Caudate nucleus (tissue), 63 donors: ENCODE measurements at places on chromosomes 16 and 17.

DNA sequence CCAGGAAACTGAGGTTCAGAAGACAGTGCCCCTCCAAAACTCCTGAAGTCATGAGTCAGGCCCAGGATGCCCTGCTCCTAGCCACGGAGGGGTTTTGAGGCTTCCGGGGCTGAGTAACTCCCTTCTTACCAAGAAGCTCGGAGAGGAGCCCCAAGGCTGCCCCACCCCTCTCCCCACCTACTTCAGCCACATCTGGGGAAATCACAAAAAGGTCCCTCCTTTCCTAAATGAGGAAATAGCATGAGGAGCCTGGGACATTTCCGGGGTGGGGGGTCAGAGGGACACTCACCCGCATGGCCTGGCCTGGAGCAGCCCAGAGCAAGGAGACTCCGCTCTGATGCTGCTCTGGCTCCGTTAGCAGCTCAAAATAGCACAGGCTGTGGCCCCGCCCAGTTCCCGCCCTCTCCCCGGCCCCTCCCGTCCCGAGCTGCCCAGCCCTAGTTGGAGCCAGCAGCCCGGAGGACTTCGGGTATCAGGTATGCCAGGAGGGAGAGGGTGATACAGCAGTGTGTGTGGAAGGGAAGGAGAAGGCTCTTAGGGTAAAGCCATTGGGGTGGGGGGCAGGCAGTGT, 40.1 kb downstream of the MYO18A start:
- DNase-seq: peak; percentile 44

GRCh38 chr17:1558401-1558800, 4.2 kb downstream of the PITPNA start:
- DNase-seq: no peak

GRCh38 chr16:53785044-53785443, 81.1 kb downstream of the FTO start:
- no peak for DNase-seq

- DNase-seq: no peak
Measured at GRCh38 chr17:34000639-34001038, 254.4 kb upstream of the CCL2 start.

DNA sequence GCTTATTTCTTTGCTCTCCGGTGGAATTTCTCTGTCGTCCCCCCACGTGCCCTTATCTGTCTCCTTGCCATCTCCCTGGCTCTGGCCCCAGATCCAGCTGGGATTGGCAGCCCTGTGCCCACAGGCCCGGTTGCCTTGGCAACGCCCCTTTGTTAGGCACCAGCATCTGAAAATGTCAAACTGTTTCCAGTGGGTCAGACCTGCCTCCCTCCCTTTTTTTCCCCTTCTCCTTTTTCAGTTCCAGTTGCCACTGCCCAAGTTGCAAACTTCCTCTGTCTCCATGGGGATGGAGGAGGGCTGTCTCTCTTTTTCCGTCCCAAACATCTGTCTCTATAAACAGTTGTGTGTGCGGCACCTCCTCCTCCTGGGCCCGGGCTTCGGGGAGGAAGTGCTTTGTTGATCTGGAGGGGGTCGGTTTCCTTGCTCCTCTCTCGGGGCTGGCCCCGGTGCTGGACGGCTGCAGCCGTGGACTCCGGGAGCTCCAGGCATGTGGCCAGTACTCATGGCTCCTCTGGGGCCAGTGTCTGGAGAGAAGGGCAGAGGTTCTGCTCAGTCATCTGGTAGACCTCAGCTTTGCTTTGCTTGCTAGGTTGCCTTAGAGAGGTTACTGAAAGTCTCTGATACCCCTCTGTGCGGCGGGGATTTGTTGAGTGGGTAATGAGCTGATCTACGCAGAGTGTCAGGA, 35.3 kb downstream of the SOCS3 start:
- DNase-seq: peak; percentile 19

DNA sequence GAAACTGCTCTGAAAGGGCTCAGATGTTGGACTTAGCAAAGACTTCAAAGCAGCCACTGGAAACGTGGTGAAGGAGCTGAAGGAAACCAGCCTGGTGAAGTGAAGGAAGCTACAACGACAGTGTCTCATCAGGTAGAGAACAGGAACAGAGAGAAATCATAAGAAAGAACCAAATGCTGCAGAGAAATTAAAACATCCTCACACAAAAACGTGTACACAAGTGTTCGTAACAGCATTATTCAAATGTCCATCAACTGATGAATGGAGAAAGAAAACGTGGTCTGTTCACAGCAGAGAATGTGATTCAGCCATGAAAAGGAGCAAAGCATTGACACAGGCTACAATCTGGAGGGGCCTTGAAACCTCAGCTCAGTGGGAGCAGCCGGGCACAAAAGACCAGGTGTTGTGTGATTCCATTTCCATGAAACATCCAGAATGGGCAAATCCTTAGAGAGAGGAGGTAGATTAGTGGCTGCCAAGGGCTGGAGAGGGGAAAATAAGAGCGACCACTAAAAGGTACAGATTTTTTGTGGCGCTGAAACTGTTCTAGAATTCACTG, 26.9 kb downstream of the IFT140 start:
- DNase-seq: no peak

GRCh38 chr17:47243737-47244598, 9.7 kb upstream of the ITGB3 start:
- DNase-seq: no peak

DNA sequence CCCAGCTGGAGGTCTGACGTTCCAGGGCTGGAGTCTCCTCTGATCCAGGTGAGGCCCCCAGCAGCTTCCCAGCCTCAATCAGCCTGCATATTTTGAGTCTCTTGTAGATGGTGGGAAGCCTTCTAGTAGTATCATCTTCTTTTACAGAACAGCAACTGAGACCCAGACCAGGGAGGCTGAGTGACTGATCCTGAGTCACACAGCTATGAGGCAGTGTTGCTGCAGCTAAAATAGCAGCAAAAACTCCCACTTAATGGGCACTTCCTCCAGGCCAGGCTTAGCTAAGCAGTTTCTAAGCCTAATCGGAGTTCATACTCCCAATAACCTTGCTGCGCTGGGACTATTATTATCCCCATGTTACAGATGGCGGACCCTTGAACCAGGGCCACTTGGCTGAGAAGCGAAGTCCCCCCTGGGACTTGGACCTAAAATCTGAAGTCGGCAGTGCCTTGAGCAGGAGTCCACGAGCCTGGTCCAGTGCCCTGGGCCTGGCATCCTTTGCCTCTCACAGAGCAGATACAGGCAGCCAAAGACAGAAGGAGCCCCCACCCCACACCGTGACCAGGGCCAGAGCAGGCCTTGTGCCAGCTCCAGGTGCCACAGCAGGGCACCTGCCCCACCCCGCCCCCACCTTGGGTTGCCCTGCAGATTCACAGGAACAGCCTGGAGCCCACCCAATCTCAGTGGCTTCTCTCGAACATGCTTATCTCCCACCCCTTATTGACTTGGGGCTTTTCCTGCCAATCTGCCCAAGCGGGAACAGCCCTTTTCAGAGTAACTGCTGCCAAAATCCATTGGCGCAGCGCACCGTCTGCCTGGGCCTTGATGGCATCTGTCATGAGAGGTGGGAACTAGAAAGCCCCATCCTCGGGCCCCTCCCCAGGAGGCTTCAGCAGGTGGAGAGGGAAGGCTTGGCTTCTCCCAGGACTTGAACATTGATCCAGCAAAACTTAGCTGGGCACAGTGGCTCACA, 65.1 kb downstream of the SOCS1 start:
- no peak for DNase-seq

- DNase-seq: no peak
Measured at GRCh38 chr17:19019041-19019941, 14.7 kb upstream of the FAM83G start.

DNA sequence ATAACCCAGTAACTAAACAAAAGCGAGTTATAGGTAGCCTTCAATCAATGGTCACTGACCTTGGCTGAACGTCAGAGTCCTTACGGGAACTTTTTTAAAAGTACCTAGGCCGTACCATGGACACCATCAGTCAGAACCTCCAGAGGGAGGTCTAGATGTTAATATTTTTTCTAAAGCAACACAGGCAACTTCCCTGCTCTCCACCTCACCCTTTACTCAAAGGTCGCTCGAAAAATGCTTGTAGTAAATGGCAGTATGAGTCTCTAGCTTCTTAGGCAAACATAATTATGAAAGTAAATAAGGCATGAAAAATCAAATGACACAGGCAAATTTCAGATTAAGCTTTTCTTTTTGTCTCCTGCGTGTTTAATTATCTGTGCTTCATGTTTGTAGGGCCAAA, 82.1 kb downstream of the SLC39A11 start:
- DNase-seq: no peak
